ENCODE measurements at places on chromosomes 11 and 22. TPM values are rescaled to one million over a fixed set of nuclear protein-coding genes. Genes with fewer than 3 reads are reported as not detected.

Gene OR8D4
- total RNA-seq = not detected

Gene MS4A3
- total RNA-seq = not detected

Gene MYO7A
- 0.43 TPM for total RNA-seq

Gene TMPRSS6
- total RNA-seq = not detected

Gene DEFB131B
- not detected for total RNA-seq

Gene ALDH3B1
- total RNA-seq = 27.1 TPM

Gene FERMT3
- total RNA-seq = 4.3 TPM

Gene TRIM48
- total RNA-seq = not detected

Gene CABP7
- not detected for total RNA-seq

DNA sequence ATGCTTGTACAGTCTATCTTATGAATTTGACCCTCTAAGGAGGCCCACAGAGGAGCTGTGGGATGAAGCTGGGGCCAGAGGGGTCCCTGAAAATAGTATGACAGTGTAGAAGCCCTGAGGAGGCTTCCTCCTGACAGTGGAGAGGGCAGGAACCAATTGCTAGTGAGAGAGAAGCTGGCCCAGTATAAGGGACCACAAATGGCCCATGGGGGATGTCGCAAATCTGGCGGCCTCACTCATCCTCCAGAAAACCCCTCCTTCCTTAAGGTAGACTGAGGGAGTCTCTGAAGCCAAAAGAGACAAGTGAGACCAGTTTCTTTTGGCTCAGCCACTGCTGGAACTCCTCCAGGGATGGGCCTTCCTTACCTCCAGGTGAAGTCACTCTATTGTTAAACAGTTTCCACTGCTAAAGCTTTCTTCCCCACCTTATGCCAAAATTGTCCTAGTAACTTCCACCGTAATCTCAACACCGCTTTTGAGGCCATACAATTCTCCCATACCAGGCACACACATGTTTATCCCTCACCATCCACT is 17.8 kb upstream of the CASTOR1 start:
- DNase-seq = no peak

DNA sequence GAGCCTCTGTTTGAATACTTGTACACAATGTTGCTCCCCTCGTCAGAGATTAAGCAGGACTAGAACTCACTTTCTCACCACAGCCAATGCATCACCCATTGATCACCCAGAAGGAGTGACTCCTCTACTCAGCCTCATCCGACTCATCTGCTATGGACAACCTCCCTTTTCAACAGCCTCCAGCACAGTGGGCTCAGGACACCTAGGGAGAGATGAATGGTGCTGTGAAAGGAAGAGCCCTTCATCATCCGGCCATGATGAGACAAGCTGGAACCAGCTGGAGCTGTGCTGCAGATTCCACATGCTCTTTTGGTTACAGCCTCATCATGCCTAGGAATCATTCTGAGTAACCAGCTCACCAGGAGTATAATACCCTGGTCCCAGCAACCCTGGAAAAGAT is 15.5 kb downstream of the C11orf91 start:
- DNase-seq = no peak

GRCh38 chr22:27501191-27501936 is 300.2 kb downstream of the MN1 start:
- DNase-seq = no peak

DNA sequence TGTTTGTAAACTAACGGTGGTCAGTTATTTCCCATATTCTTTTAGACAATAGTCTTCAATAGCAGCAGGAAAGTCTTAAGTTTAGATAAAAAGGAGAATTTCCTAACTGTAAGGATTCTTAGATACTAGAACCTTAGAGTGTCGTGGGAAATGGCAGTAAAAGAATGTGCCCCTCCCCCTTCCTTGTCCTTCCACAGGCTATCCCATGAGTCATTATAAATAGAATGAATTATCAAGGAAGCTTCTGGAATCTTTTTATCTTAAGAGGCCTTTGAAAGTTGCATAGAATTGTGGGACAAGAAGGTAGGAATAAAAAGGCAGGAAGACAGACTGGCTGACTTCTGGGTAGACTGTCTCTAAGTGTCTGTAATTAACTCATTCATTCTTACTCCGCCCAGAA is 165.2 kb upstream of the TBCEL start:
- peak; percentile 3 for DNase-seq

- DNase-seq = peak; percentile 76
Measured at GRCh38 chr11:15800111-15800800, 556.1 kb downstream of the SOX6 start.

DNA sequence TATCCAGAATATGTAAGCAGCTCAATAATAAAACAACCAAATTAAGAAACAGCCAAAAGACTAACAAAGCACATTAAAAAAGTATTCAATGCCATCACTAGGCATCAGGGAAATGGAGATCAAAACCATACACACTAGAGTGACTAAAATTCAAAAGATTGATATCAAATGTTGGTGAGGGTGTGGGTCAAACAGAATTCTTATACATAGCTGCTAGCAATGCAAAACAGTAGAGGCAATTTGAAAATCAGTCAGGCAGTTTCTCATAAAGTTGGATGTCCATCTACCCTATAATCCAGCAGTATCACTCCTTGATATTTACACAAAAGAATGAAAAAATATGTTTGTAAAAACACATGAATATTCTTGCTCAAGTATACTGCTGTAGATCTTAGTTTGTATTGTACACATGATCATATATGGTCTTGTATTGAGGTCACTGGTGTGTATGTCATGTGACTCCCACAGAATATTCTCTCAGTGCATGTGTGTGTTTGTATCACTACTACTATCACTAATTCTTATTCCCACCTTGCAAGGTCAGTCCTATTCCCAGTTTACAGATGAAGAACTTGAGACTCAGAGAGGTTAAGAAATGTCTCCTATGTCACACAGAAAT is 54.9 kb downstream of the SLC5A1 start:
- no peak for DNase-seq

DNA sequence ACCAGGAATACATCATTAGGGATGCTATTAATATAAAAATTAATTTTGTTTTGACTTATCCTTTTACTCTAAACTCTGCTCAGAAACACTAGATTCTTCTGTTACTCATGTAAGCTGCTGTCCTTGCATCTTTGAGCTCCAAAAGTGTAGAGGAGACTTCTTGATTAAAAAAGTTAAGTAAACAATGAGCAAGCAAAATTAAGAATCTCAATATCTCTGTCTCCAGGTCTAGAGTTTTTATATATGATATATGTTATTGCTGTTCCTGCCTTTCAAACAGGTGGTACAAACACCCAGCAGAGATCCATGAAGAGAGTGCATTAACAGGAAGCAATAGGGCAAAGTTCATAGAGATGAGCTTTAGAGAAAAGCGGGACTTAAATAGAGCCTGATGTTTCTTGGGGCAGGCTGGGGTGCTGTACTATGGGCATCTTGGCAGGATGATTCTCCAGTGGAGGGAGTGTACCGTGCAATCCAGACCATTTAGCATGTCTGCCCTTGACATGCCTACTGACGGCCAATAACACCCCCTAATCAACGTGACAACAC is 6.9 kb downstream of the MAPK1 start:
- DNase-seq = no peak

DNA sequence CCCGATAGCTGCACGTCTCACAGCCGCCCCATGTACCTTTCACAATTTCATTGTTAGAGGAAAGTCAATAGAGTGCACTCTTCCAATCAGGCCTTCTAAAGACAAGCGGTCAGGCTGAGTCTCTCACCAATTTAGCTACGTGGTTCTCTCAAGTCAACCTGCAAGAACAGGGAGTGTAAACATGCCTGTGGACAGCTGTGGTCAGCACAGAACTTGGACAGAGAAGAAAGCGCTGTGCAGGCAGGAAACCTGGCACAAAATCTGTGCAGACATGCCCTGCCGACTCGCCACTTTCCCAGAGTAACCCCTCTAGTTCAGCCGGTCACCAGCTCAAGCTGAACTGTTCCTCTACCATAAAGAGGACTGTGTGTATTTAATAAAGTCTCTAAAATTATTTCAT is 39.5 kb downstream of the CHKA start:
- no peak for DNase-seq

GRCh38 chr11:12421386-12421785 is 44.0 kb downstream of the PARVA start:
- DNase-seq = no peak

GRCh38 chr11:47863898-47864430 is 15.8 kb upstream of the NUP160 start:
- peak; percentile 20 for DNase-seq

- DNase-seq = no peak
Measured at GRCh38 chr11:91231226-91231625, 993.4 kb upstream of the FAT3 start.

DNA sequence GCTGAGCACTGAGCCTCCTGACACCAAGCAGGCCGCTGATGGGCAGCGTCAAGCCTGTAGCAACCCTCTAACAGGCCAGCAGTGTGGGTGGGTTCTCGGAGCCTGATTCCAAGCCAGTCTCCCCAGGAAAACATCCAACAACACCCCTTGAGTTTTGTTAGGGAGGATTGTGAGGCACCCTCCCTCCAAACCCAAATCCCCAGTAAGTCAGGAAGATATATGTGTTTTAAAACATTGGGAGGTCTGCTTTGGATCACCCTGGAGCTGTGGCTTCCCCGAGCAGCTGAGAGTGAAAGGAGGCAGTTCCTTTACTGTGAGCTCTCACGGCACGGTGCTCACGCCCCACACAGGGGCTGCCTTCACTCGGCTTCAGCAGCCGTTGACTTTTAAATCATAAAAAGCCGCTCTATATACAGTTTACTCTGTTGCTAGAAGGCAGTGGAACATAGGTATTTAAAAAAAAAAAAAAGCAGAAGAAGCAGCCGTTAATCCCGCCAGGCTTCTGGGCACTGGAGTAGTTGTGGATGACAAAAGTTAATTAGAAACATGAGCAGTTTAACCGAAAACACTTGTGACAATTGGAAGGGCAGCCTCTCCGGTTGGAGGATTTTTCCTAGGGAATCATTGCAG is 218.6 kb downstream of the NAV2 start:
- DNase-seq = peak; percentile 83

DNA sequence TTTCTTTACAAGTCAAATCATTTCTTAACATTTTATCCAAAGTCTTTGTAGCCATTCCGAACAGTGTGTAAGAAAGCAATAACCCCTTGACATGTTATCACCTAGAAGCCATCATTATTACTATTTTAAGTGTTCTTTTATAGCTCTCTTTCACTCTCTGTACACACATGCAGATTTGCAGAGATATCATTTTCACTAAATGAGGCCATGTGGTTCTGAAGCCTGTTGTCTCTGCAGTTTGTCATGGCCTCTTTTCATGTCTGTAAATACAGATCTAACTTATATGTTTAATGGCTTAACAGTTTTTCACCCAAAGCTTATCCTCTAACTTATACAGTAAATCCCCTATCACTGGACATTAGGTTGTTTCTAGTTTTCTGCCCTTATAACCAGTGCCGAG is 166.8 kb downstream of the MYO18B start:
- no peak for DNase-seq
